ENCODE measurements at places on chromosomes 1 and 21.

GRCh38 chr21:17461582-17461981 lies 51.3 kb upstream of the CXADR start:
- no peak for DNase-seq

DNA sequence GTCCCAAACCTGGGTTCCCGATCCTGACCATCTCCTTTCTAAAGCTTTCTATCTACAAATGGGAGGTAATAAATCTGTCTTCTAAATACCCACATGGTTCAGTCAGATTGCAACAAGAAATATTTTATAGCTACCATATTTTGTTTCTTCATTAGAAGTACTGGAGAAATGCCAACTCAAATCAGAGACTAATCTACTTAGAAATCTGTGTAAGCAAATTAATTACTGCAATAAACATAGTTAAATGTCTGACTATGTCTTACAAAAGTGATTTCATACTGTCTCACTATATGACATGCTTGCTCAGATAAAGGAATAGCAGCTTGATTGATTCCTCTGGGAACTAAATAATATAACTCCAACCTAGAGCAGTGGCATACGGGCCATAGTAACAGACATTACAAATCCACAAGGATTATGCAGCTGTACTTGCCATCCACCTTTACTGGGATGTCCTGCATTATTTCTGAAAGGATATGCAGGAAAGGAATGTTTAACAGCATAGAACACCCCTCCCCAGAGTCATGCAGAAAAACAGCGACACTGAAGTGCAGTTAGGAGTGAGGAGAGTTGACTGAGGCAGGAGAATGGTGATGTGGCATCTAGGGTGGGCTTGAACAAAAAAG lies 80.3 kb downstream of the PCNX2 start:
- no peak for DNase-seq

DNA sequence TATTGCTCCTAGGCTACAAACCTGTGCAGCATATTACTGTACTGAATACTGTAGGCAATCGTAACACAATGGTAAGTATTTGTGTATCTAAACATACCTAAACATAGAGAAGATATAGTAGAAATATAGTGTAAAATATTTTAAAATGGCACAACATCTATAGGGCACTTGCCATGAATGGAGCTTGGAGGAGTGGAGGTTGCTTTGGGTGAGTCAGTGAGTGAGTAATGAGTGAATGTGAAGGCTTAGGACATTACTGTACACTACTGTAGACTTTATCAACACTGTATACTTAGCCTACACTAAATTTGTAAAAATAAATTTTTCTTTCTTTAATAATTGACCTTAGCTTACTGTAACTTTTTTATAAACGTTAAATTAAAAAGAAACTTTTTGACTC lies 7.9 kb downstream of the LEFTY2 start:
- peak; percentile 34 for DNase-seq

DNA sequence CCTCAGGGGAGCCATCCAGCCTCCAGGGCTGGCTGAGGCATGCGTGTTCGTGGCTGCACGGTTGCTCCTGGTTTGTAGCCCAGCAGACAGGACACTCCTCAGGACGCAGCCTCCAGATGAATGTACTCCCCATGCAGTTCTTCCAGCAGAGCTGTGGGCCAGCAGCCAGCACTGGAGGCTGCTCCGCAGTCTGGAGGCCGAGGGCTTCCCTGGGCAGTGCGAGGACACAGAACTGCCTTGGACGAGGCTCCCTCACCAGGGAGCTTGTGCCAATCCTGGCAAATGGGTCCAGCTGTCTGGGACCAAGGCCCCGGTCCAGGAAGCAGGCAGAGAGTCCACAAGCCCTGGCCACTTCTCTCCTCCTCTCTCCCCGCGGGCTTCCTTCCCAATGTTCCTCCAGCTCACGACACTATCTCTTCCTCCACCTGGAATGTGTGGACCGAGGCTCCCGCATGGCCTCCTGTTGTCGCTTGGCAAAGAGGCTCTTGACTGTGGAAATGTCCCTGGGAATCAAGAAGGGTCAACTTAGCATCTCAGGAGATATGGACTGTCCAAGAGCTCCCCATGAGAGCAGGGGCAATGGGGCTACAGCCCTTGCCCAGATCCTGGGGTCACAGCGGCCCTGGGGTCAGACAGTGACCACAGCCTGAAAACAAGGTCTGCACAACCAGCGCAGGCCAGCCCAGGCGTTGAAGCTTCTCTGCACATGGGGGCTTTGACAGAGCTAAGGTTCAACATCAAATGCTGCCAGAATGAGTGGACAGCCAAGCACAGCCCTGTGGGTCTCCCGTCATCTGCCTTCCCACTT lies 5.3 kb downstream of the EDN2 start:
- peak; percentile 67 for DNase-seq

DNA sequence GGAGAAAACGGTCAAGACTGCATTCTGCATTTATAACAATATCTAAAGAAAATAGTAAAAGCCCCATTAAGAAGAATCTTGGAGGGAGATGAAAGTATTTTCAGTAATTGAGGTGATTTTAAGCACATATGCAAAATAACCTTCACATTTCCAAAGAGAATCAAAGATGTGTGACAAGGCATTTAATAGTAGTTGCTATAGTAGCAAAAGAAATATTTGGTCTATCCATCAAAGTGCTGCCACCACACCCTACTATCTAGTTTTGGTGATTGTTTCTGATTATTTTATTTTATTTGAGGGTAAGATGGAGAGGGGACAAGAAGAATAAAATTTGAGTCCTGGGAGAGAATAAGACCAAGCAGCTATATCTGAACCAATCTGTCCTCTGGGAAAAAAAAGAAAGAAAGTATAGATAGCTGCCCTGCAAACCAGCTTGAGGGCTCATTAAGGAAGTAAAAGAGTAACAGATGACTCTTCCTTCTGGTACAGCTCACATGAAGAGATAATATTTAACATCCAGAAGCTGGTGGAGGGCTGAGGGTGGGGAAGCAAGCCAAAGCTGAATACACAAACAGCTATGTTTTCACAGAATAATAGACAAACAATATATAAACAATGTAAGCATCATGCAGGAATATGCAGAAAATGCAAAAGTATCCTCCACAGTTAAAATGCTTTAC lies 47.2 kb upstream of the RASAL2 start:
- DNase-seq: no peak

GRCh38 chr21:42683371-42684108 lies 30.1 kb downstream of the PDE9A start:
- DNase-seq: no peak

DNA sequence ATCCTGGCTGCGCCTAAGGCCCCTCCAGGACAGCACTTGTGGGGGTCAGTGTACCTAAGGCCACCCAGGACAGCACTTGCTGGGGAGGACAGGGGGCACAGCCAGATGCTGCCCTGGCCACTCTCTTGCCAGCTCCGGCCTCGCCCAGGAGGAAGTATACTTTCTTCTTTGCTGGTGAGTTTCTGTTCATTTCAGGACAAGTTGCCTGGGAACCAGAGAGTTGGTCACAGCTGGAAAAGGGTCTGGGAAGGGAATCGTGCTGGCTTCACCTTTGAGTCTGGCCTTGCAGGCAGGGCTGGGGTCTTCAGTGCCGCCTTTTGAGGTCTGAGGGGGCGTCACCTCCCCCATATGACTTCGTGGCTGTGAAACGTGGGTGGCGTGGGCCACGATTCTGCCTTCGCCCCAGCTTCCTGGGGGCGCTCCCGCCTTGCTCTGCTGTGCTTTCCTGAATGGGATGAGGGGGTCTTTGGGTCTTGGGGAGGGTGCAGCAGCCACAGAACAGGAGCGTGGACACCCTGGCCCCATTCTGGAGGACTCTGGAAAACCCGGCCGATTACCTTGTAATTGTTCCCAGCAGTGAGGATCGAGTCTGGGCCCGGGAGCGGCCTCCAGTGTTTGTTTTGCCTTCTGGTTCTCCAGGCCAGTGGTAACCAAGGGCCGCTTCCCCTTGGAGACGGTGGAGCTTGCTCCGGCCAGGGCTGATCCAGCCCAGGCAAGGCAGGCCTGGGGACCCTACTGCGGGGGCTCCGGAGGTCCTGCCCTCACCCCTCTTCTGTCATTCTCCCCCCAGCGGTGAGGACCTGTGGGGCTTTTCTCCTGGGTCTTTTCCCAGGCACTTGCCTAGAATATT lies 45.9 kb downstream of the SPSB1 start:
- no peak for DNase-seq

DNA sequence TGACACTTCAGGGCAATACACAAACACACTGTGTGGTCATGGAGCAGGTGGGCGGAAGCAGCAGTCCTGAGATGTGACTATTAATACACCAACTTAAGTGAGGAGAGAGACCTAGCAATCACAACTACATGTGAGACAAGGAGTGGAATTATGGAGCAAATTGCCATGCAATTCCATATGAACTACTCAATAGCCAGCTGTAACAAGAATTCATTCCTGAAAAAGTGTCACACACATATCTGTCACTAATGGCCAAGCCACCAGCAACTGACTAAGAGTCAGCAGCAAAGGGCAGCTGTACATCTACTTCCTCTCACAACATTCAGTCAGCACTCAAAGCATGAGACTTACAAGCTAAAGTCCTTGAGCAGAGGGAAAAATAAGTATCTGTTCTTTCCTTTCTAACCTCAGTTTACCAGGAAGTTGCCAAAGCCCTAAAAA lies 46.2 kb downstream of the GPR3 start:
- no peak for DNase-seq

DNA sequence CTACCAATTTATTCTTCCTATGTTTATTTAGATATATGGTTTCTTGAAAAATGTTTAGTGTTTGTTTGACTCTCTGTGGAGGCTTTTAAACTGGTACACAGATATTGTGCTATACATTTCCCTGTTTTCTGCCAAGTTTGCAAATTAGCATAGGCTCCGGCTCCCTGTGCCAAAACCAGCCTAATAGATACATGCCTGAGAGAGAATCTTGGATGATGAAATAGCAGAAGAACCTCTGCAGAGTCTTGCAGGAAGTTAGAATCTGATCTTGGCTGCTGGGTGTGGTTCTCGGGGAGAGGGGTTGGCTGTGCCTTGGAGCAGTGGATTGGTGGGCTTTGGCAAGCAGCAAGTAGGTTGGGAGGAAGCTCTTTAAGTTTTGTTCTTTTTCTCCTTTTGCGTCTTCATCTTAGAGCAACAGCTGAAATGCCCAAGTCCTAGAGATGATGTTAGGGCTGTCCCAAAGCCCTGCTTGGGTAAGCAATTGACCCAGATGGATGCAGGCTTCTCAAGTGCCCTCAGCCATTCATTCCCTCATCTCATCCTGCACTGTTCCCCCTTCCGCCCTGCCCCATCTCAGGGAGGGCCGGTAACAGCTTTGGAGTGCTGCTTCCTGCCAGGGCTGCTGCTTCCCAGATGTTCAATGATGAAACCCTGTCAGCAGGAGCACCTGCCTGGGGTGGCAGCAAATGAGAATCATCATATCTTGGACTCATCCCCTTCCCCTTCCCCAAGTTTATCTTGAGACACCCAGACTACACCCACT lies 9.3 kb downstream of the PLA2G2A start:
- DNase-seq: no peak

- peak; percentile 53 for DNase-seq
Measured at GRCh38 chr1:198253668-198254067, 96.9 kb downstream of the NEK7 start.

- peak; percentile 85 for DNase-seq
Measured at GRCh38 chr1:38221006-38221649, 174.5 kb upstream of the POU3F1 start.

DNA sequence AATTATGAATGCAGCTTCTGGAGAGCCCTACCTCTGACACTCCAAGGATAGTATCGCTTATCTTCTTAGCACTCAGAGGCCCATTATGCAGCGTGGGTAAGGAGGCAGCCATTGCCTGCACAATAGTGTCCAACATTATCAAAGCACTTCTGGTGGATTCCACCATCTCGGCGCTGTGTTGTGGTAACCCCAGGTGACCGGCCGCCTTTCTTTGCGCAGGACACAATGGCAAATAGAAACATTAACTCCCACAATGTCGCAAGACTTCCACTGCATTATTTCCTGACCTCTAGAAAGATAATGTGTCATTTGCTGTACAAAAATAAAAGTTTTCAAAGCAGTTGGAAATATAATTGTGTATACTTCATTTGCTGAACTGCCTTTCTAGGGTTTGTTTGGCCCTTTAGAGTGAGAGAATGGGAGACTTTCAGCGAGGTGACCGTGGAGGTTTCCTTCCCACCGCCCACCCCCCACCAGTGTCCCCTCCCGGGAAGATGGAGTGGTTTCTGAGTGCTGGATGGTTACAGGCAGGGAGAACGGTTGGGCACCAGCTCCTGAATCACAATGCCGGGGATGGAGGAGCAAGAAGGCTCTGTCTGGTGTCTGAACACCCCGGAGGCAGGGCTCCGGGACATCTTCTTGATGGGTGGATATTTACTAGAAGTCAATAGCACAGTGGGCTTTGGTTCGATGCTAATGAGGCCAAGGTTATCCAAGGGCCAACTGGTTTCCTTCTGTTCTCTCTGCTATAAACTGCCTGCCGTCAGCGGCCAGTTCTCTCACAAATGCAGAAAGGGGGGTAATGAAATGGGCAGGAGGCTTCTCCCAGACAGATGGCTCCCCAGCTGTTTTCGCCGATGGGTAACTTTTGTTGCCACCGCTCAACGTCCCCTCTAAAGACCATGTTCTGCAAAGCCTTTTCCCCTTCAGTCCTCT lies 215.4 kb upstream of the PROX1 start:
- no peak for DNase-seq

- no peak for DNase-seq
Measured at GRCh38 chr1:81115422-81115821, 685.3 kb upstream of the ADGRL2 start.

DNA sequence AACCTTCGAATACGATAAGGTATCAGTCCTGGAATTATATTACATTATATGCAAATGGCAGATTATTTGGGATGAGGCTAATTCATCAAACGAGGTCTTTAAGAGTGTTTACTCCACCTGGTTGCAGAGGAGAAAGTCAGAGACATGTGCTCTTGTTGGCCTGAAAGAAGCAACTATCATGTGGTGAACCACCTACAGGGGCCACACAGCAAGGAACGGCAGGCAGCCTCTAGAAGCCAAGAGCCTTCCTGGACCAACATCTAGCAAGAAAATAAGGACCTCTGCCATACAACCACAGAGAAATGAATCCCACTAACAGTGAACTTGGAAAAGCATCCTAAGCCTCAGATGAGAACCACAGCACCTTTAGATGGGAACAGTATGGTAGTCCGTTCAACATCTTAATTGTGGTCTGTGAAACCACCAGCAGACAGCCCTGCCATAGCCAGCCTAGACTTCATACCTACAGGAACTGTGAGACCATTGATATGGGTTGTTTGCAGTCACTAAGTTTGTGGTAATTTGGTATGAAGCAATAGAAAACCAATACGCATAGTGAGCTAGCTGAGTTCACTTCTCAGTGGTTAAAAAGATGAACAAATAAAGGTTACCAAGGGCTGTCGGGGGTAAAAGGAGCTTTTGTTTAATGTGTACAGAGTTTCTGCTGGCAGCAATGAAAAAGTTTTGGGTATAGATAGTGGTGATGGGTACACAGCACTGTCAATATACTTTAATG lies 345.7 kb upstream of the RUNX1 start:
- peak; percentile 69 for DNase-seq

- DNase-seq: no peak
Measured at GRCh38 chr21:31078216-31078615, 39.9 kb upstream of the KRTAP19-8 start.

GRCh38 chr21:15240848-15241247 lies 176.0 kb upstream of the NRIP1 start:
- no peak for DNase-seq

DNA sequence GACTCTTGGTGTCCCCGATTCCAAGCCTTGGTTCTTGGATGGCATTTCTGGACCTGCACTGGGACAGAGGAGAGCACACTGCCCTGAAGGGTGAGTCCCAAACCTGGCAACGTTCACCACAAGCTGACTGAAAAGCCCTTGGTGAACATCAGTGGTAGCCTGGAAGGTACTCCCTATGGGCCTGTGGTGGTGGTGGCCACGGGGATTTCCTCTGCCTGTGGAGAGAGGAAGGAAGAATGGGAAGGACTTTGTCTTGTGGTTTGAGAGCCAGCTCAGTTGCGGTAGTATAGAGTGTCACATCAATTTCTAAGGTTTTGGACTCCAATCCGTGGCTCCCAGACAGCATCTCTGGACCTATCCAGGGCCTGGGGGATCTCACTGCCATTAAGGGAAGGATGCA lies 50.7 kb downstream of the DNAH14 start:
- DNase-seq: no peak

Data from astrocyte of the hippocampus (primary cell).